ENCODE measurements at places on chromosomes 4 and X.
A peak's percentile ranks its signal among the peaks of the same experiment; 100 is the strongest.

DNA sequence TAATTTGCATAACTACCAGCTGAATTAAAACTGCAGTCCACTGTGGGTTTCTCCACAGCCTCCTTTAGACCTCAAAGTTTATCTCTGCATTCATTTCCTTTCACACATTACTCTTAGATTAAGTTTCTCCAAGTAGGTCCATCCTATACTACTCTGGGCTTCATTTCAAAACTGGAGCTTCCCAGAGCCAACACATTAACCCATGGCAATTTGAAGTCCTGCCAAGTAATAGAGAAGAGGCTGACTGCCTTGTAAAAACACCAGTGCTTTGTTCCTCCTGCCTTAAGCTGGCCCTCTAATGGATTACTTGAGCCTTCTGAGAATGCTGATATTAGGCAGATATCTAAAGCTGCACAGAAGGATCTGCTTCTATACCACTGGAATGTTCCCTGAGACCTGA, 997.2 kb upstream of the SLIT2 start:
- peak; percentile 48 for DNase-seq

GRCh38 chr4:185247151-185247550, 37.8 kb downstream of the SNX25 start:
- DNase-seq = no peak

GRCh38 chr4:79442422-79442821, 34.4 kb upstream of the GK2 start:
- no peak for DNase-seq

DNA sequence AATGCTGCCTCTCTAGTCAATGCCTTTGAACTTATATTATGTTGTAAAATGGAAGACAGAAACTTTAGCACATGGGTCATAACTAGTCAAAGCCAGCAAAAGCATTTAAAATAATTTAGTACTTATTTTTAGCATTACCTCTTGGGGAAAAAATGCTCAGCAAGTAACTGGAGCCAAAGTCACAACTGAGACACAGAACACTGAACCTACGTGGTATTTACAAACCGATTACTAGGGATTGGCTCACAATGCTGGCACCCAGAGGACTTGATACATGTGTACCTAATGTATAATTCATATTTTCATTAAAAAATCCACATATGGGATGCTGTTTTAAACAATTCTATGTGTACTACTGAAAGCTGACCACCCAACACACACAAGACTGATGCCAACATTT, 38.4 kb downstream of the PHKA2 start:
- no peak for DNase-seq

DNA sequence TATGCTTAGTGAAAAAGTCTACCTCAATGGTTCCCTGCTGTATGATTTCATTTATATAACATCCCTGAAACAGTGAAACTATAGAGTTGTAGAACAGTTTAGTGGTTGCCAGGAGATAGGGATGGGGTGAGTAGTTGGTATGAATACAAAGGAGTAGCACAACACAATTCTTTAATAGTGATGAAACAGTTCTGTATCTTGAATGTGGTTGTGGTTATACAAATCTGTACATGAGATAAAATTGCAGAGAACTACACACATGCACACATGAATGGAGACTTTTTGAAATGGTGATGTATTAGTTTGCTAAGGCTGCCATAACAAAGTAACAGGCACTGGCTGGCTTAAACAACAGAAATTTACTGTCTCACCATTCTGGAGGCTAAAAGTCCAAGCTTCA, 677.1 kb downstream of the ADGRL3 start:
- no peak for DNase-seq

DNA sequence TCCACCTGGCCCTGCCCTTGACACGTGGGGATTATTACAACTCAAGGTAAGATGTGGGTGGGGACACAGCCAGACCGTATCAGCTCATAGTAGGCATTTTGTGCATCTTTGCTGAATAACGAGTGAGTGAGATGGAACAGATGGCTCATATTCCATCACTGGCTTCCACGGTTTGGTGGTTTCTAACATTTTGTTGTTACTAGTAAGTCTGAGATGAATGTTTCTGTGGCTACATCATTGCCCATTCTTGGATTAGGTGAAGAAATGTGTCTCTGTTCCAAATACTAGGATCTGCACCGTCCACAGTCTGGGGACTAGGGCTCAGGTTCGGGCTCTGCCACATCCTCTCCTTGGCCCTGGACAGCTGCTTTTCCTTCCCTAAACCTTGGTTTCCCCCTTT, 3.6 kb downstream of the ABLIM2 start:
- no peak for DNase-seq

GRCh38 chrX:132786217-132786616, 172.2 kb downstream of the HS6ST2 start:
- no peak for DNase-seq

GRCh38 chr4:146674829-146675570, 36.3 kb downstream of the POU4F2 start:
- DNase-seq = no peak

GRCh38 chrX:125654501-125654900, 334.8 kb downstream of the TEX13C start:
- no peak for DNase-seq

DNA sequence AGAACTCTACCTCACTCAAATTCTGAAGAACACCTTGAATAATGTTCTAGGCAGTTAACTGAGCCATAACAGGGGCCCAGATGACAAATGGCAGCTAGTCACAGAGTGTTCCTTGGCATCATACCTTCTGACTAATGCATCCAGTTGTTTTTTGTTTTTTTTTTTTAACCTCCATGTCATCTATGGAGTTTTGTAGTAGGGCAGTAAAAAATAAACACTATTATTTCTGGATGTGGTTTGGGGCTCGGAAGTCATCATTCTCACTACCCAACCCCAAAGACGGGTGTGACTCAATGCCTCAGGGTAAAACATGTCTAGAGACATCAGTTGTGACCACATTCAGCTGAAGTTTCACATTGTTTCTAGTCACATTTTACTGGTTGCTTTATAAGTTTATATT, 31.2 kb upstream of the MCF2 start:
- no peak for DNase-seq

GRCh38 chr4:13364172-13364571, 120.0 kb downstream of the RAB28 start:
- no peak for DNase-seq

- DNase-seq = peak; percentile 33
Observed at GRCh38 chr4:25702848-25703247, 47.2 kb downstream of the SLC34A2 start.

DNA sequence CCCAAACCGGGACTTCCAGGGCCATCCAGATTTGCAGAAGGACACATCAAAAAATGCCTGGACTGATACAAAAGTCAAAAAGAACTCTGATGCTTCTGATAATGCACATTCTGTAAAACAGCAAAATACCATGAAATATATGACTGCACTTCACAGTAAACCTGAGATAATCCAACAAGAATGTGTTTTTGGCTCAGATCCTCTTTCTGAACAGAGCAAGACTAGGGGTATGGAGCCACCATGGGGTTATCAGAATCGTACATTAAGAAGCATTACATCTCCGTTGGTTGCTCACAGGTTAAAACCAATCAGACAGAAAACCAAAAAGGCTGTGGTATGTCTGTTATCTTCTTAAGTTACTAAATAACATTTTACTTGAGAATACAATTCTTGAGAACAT, 9.2 kb downstream of the PLK4 start:
- no peak for DNase-seq

- DNase-seq = no peak
Observed at GRCh38 chr4:94759767-94760211, 2.0 kb downstream of the BMPR1B start.

DNA sequence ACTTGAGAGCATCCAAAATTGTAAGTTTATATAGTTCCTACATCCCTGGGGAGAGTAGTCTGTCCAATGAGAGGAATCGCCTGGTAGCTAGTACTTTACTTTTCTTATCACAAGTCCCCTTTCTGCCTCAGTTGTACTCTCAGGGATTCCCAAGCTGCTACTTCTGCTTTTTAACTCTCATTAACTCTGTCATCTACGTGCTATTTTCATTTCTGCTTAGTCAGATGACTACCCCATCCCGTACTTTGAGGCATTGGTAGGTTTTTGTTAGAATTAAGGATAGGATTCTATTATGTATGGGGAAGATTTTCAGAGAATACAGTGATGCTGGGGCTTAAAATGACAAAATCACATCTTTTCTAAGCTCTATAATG, 24.7 kb downstream of the RBPJ start:
- no peak for DNase-seq

DNA sequence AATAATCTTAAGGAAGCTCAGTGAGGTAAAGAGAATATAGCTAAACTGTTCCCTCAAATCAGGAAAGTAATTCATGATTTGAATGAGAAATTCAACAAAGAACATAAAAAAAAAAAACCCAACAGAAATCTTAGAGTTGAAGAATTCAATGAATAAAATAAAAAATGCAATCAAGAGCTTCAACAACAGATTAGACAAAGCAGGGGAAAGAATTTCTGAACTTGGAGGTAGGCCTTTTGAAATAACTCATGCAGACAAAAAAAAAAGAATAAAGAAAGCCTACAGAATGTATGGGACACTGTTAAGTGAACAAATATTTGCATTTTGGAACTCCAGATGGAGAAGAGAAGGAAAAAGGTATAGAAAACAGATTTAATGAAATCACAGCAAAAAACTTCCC, 77.9 kb downstream of the CBR4 start:
- DNase-seq = no peak

GRCh38 chr4:149995134-149995756, 83.0 kb upstream of the DCLK2 start:
- no peak for DNase-seq

- peak; percentile 61 for DNase-seq
Observed at GRCh38 chr4:87038837-87039615, 104.2 kb downstream of the AFF1 start.

DNA sequence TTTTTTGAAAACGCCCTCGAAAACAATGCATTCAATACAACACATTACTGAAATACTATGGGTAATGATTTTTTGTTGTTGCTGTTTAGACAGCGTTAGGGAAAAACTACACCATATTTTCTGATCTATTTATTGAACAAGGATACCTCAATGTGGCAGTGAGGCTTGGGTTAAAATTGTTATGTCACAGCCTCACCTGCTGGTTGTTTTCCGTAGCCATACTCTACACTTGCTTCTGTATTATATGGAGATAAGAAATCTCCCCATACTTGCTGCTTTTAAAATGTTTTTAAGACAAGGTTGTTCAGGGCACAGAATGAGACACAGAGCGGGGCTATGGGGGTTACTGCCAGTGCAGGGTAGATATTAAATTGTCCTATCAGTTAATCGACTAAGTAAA, 221.6 kb upstream of the FTHL17 start:
- DNase-seq = no peak

DNA sequence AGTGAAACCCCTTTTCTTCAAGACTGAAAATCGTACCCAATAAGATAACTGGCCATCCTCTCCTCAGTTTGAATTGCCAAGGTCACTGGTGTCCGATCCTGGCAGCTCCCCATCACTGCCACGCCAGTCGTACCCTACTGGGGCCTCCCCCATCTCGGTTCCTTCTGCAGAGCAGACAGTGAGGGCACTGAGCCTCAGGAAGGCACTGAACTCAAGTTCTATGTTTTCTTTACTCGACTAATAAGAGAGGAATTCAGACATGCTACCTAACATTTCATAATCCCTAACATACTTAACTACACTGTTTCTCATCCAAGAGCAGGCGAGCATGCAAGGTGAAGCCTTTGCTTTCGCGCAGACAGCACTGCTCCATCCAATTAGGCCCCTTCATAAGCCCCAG, 23.4 kb downstream of the ZFYVE28 start:
- no peak for DNase-seq

DNA sequence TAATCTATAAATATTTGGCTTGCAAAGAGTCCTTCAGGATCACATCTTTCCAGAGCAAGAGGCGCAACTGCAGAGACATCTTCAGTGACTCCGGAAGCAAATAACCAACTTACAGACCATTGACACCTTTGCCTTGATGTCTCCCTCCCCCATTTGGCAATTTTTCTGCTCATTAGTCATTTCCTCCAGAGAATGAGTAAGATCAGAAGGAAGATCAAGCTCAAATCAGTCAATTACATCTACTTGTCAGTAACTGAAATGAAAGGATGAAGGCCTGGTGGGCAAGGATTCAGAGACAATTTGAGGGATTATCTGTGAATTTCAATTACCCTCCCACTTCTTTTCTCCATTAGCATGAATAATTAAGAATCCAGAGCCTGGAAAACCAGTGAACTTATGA, 665.6 kb upstream of the CPEB2 start:
- no peak for DNase-seq

DNA sequence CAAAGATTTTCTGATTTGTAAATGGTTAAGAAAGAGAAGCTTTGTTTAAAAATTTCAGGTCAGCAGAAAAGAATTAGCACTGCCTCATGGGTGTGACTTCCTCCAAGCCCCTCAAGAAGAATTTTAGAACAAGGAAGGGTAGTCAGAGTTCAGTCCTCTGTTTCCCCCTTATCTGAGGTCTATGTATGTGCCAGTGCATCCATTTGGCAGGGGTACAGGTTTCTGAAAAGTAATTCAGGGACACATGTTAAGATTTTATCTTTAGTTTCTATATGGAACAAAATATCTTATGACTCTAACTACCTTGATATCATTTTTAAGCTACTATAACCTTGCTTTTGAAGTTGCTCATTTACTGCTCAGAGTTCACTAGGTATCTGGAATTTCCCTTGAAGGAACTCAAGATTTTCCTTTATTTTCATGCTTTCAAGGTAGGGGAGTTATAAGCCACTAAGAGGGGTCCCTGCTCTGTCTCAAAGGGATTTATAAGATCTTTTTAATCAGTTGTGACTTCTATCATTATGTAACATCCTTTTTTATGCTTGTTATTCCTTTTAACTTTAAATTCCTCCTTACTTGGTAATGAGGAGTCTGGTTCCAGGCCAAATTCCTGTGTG, 24.4 kb upstream of the PLK4 start:
- DNase-seq = no peak

GRCh38 chr4:181293541-181293940, 949.7 kb upstream of the TENM3 start:
- no peak for DNase-seq

DNA sequence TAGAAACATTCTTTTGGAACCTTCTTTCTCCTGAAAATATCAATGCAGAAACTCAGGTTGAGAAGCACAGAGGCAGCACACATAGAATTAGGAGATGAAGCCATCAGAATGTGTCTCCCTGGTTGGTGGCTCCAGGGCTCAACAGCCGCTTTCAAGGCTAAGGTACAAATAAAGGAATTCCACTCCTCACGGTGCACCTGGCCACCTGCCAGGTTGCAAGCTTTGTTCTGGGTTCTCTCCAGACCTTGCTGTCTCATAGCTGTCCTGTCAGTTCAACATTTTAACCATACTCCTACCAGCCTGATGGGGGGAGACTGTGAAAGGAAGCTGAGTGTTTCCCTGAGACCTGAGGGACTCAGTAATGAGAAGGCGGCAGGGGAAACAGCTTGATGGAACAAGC, 96.3 kb upstream of the HPF1 start:
- no peak for DNase-seq

DNA sequence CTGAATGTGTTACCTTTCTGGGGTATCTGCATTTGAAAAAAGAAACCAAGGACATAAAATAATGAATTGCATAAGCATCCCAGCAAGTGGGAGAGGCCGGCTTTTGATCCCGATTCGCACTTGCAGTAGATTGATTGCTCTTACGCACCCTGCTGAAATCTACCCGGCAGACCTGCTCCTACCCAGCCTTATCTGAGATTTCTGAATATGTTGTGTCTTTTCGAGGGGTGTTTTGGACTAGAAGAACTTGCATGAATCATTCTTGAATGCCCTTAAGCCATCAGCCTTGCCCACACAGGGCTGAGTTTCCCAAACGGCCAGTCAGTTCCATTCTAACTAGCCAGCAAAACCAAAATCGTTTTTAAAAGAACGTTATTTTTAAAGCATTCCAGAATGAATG, 174.4 kb upstream of the BCOR start:
- DNase-seq = no peak

GRCh38 chr4:38944440-38944839, 76.8 kb downstream of the FAM114A1 start:
- no peak for DNase-seq
